ENCODE measurements at places on chromosomes 3 and 15. TPM values are rescaled to one million over a fixed set of nuclear protein-coding genes. Genes with fewer than 3 reads are reported as not detected.

GOLGA8R gene
- polyA plus RNA-seq = 14.0 TPM

- DNase-seq = no peak
Observed at GRCh38 chr3:63051920-63052319, 176.7 kb upstream of the CADPS start.

GRCh38 chr3:69082361-69082760 lies 2.2 kb upstream of the UBA3 start:
- DNase-seq = no peak

- no peak for DNase-seq
Observed at GRCh38 chr3:43647331-43648166, 25.7 kb upstream of the ANO10 start.

GRCh38 chr3:184230081-184230602 lies 757 bp downstream of the VWA5B2 start:
- DNase-seq = no peak

Data from left renal cortex interstitium (tissue), 4 donors.